Esophagus squamous epithelium (tissue), 5 donors: ENCODE measurements at places on chromosomes 11 and 22.

GRCh38 chr22:27274770-27275449 is 526.6 kb downstream of the MN1 start:
- no peak for DNase-seq

DNA sequence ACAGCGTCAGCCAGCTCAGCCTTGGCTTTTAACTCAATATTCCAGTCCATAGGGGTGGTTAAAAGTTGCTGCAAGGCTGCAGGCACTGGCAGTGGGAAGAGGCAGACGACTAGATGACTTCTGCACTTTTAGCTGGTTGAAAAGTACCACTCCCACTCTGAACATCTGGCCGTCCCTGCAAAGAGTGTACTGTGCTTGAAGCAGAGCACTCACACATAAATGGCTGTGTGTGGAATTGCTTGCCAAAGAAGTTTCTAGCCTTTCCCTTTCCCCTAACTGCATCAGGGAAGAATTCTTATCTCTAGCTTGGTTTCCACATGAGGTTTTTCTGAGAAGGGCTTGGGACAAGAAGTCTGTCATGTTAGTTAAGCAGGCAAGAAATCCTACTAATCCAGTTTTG is 5.1 kb upstream of the PHLDB1 start:
- no peak for DNase-seq

GRCh38 chr11:78399136-78399535 is 18.5 kb downstream of the GAB2 start:
- no peak for DNase-seq

DNA sequence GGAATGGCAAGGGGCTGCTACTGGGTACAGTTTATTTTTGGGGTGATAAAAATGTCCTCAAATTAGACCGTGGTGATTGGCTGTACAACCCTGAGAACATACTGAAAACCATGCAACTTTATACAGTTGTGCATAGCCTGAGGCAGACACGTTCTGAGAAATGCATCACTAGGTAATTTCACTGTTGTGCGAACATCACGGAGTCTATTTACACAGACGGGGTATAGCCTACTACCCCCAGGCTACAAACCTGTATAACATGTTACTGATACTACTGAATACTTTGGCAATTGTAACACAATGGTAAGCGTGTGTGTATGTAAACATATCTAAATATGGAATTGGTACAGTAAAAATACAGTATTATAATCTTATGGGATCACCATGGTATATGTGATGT is 23.6 kb downstream of the NARS2 start:
- DNase-seq = no peak

DNA sequence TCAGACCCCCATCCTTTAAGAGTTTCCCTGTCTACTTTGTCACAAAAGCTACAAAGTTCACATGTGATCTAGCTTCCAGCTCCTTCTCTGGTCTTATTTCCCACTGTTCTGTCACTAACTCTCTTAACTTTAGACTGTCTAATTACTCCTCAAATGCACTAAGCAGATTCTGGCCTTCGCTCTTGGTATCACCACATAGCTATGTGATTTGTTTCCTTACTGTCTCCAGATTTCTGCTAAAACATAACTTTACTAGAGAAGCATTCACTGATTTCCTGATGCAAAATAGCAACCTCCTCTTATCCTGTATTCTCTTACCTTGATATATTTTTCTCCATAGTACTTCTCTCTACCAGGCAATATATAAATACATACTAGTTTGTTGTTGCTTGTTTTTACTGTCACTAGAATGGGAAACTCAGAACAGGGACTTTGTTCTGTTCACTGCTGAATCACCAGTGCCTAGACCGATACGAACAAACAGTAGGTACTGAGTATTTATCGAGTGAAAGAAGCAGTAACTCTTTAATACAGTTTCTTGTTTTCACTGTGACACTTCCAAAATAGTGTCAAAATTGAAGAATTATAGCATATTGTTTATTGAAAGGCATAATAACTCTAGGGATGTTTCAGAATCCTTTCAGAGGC is 205.6 kb downstream of the DDX10 start:
- DNase-seq = no peak

- no peak for DNase-seq
Observed at GRCh38 chr11:1279674-1280055, 29.8 kb downstream of the TOLLIP start.

DNA sequence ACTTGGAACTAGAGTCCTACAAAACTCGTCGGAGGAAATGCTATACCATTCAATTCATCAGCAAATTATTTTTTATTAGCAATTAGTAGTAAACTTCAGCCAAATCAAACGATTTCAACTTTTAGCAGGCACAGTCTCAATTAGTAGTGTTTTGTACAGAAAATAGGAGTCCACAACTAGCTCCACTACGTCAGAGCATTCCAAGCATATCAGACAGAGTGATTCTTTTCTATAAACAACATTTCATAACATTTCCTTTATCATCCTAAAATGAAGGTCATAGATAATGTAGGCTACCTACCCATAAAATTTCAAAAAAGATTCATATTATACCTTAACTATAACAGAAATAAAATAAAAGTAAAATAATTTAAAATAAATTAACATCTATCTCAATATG is 169.9 kb downstream of the KIF18A start:
- no peak for DNase-seq

DNA sequence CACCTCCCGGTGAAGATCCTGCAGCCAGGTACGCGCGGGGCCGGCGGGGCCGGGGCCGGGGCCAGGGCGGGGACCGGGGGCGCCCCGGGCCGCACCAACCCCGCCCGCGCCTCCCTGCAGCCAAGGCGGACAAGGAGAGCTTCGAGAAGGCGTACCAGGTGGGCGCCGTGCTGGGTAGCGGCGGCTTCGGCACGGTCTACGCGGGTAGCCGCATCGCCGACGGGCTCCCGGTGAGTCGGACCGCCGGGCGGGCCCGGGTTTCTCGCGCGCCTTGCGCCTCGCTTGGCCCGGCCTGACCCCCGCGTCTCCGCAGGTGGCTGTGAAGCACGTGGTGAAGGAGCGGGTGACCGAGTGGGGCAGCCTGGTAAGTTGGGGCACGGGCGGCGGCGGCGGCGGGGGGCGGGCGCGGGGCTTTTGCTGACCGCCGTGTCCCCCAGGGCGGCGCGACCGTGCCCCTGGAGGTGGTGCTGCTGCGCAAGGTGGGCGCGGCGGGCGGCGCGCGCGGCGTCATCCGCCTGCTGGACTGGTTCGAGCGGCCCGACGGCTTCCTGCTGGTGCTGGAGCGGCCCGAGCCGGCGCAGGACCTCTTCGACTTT is 531 bp downstream of the PIM3 start:
- DNase-seq = no peak

- DNase-seq = no peak
Observed at GRCh38 chr11:21564095-21564494, 628.8 kb upstream of the ANO5 start.

- no peak for DNase-seq
Observed at GRCh38 chr11:100878474-100878873, 191.4 kb downstream of the ARHGAP42 start.

- DNase-seq = no peak
Observed at GRCh38 chr11:109783840-109784239, 309.4 kb upstream of the ZC3H12C start.

- DNase-seq = no peak
Observed at GRCh38 chr11:62782753-62783152, 4.4 kb upstream of the TMEM179B start.

DNA sequence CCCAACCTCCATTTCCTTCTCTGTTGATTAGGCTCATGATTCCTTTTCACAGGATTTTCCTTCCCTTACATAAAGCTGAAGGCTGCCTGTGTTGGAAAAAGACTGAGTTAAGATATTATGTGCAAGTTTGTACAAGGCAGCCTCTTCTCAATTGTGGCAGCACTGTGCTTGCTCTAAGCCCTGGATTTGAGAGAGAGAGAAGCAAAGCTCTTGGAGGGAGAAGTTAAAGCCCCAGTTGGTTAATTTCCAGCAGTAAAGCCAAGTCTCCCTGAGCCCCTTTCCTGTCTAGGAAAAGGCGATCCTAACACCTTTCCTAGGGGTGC is 128.3 kb upstream of the SESN3 start:
- DNase-seq = no peak

DNA sequence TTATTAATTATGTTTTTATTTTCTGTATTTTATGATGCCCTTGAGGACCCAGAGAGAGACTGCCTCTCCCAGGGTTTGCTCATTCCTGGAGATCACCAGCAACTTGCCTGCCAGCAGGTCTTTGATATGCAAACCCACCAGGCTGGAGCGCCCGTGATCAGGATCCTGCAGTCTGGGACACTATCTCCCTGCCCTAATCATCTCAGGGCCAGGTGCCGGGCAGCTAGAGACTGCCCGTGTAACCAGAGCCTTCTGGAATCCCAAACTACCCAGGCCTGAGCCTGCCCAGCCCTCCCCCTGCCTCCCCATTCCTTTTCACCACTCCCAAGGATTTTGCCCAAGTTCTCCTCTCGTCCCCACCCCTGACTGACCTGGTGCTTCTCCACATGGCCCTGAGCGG is 52.2 kb upstream of the B3GAT1 start:
- no peak for DNase-seq

DNA sequence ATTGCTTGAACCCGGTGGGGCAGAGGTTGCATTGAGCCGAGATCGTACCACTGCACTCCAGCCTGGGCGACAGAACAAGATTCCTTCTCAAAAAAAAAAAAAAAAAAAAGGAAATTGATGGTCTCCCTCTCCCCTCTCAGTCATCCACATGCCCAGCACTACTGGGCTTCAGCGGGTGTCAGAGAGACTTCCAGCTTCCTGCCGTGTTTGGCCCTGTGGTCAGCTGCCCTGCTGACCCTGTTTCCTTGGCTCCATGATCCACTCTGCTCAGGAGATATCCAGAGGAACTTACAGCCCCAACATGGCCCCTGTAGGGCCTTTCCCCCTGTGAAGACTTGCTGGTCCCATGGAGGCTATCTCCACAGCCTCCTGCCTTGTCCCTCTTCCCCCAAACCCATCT is 6.1 kb upstream of the PNPLA3 start:
- no peak for DNase-seq

GRCh38 chr22:25564979-25565677 is 653 bp downstream of the GRK3 start:
- no peak for DNase-seq

DNA sequence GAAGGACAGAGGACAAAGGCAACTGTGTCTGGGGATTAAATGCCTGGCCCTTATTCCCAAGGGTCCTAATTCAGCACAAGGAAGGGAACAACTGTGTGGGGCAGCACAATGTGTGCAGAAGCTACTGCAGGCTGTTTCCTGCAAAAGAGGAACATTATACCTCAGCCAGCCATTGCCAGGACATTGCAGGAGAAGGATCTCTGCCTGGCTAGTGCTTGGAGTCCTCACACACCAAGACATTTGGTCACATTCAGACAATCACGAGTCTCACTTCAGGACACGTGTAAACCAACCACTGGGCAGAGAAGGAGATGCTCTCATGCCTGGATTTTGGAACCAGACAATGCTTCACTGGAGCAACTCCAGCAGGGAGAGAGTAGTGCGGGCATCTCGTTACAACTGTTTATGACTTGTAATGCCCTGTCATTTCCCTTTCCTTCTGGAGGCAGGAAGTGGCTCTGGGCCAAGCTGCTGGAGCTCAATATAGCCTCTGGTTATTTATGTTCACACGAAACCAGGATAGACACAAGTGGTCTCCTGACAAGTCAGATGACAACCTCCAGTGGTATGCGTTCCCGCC is 23.9 kb upstream of the ZC3H12C start:
- no peak for DNase-seq

DNA sequence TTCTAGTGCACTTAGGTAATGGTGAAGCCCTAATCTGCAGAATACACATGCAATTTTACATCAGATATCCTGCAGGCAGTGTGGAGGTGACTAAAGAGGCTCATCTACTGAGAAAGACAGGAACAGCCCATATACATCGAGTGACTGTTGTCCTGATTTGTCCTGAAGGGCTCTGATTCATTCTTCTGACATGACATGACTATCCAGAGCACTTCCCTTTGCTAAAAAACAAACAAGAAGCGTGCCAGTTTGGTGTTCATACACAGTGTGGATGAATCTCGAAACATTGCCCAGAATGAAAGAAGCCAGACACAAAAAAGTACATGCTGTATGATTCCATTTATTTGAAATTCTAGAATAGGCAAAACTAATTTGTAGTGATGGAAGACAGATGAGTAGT is 48.0 kb upstream of the AMPD3 start:
- no peak for DNase-seq

- no peak for DNase-seq
Observed at GRCh38 chr11:45262900-45263299, 23.2 kb downstream of the SYT13 start.

GRCh38 chr11:113773092-113773415 is 438 bp downstream of the ZW10 start:
- DNase-seq = no peak

GRCh38 chr22:47647181-47647580 is 884.7 kb downstream of the TBC1D22A start:
- DNase-seq = no peak

DNA sequence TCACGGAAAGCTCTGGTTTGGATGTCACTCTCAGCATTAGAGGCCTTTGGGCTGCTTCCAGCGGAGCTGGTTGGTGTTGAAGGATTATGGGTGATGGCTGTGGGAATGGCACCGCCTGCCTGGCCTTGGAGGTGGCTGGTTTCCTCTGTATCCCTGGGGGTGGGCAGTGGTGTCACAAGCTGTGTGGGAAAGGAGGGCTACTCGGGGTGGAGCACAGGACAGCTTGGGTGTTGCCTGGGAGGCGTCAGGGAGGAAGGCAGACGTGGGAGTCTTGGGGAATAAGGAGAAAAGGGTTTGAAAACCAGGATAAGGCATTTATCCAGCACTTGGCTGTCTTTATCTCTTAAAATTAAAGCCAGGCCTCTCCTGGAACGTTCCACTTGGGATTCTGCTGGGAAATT is 71.8 kb downstream of the ADAMTS15 start:
- DNase-seq = no peak

GRCh38 chr11:76770642-76771445 is 12.3 kb upstream of the TSKU start:
- no peak for DNase-seq

- DNase-seq = no peak
Observed at GRCh38 chr11:88105526-88105925, 69.7 kb downstream of the RAB38 start.

- no peak for DNase-seq
Observed at GRCh38 chr11:2380807-2381350, 3.8 kb downstream of the CD81 start.
